Stimulated activated CD8-positive, alpha-beta memory T cell treated with anti-CD3 and anti-CD28 coated beads, Interleukin-7, amount 100 ng/mL, for 4 hours (primary cell): ENCODE measurements at places on chromosomes 5 and 9.

DNA sequence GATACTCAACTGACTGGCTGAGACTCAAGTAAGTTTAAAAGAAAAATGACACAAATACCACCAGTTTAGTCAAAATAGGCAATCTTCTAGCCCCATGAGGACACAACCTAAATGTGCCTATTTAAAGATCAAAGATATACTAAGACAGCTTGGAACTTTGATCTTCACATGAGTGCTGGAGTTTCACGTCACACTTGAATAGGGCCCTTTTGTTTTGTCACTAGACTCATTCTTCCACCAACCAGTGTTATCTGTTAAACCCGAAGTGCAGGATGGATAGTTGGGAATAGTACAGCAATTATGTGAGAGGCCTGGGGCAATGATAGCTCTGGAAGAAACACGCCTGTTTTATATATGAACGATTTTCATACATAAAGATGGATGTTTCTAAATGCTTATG, 792.8 kb upstream of the NUDT12 start:
- no peak for DNase-seq

GRCh38 chr5:30042677-30043076, 1150.8 kb upstream of the CDH6 start:
- no peak for DNase-seq

- no peak for DNase-seq
Observed at GRCh38 chr5:96432216-96433065, 607 bp downstream of the PCSK1 start.

DNA sequence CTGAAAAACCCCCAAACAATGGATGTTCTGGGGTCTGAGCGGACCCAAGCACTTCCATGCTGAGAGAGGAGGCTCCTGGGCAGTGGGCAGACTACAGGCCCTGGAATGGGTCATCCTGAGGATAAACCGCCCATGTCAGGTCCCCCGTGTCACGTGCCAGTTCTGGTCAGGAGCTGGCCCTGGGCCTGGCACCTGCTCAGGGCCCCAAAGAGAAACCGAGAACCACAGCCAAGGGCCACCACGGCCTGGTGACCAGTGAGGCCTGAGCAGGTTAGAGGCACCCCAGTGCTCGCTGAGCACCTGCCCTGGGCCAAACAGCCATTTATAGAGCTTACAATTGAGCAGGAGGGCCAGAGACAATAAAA, 15.8 kb downstream of the LMAN2 start:
- no peak for DNase-seq

DNA sequence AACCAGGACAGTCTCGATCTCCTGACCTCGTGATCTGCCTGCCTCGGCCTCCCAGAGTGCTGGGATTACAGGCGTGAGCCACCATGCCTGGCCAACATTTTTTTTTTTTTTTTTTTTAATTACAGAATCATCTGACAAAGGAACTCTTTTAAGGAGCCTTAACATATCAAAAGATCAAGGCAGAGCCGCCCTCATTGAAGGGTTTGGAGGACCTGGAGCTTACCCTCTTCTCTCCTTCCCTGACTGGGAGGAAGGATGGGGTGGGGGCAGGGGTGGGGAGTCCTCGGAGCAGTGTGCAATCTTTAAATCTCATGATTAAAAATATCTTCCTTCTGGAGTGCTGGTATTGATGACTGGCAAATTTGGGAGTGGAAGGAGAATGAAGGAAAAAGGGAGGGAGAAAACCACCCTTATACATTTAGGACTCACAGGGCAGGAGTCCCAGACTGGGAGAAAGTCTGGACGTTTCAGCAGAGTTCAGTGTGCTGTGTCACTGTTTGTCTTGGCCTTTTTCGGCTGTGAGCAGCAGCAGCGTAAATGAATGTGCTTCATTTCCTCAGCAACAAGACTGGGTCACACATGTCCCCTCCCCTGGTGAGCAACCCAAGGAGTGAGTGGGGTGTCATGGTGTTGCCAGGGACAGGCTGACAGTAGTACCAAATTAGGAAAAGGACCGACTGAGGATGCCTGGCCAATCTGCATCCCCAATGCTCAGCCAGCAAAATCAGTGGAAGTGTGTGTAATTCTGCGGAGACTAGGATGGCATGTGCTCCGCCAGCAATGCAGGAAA, 115.3 kb upstream of the BNC2 start:
- DNase-seq: no peak

- DNase-seq: no peak
Observed at GRCh38 chr9:135256581-135257354, 169.3 kb downstream of the OLFM1 start.

DNA sequence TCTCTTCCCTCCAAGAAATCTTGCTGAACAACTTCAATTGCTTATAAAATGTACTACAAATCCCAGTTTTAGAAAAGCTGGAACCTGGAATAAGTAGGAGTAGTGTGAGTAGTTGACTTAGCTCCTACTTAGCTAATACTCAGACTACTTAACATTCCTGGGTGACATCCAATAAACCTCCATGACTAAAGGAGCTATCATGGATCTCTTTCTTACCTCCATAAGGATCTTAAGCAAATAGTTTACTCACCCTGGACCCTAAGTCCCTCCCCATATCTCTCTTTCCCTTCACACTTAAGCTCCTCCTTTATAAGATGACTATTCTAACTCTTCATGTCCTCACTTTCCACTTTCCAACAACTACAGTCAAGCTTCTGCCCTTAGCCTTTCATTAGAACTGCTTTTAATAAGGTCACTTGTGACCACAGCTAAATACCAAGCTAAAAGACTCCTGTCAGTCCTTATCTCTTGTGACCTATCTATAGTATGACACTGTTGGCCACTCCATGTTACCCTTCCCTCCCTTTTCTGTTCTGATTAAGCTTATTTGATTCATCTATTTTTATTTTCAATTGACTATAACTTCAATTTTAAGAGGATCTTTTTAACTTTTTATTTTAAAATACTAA, 194.9 kb downstream of the RFX3 start:
- no peak for DNase-seq

DNA sequence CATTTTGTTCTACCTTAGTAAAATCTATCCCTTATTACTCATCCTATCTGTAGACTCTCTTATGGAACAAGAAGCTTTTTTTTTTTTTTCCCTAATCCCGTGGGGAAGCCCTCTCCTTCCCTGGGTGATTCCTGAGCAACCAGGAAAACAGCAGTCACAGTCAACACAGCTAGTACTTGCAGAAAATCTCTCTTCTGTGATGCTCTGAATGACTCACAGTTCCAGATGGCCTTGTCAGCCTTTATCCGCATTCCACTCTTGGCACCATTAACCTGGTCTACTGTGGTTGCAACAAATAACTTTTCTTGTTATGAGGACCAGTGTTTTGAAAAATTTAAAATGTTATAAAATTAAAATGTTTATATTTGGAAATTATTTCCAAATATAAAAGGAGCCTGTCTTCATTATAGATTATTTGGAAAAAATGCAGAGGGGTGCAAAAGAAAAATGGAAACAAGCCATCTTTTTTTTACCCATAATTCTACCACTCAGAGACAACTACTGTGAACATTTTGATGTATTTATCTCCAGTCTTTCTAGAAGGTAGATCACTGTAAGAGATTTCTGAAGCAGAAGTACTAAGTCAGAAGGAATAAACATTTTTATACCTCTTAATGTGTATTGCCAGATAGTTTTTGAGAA, 486.7 kb downstream of the RAB3C start:
- DNase-seq: no peak

DNA sequence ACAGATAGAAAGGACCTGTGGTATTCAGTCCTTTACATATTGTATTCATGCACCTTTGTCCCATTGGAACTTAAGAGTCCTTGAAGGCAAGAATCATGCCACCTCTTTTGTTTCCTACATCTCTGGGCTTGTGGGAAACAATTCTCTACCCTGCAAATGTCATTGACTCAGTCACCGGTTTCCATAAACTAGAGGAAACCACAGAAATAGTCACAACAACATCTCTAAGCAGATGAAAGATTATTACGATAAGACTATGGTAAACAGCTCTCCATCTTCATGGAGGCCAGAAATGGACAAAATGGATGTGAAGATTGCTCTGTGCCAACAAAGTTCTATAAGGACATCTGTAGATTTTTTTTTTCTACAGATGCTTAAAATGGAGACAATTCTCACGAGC, 165.5 kb downstream of the PIK3R1 start:
- no peak for DNase-seq

DNA sequence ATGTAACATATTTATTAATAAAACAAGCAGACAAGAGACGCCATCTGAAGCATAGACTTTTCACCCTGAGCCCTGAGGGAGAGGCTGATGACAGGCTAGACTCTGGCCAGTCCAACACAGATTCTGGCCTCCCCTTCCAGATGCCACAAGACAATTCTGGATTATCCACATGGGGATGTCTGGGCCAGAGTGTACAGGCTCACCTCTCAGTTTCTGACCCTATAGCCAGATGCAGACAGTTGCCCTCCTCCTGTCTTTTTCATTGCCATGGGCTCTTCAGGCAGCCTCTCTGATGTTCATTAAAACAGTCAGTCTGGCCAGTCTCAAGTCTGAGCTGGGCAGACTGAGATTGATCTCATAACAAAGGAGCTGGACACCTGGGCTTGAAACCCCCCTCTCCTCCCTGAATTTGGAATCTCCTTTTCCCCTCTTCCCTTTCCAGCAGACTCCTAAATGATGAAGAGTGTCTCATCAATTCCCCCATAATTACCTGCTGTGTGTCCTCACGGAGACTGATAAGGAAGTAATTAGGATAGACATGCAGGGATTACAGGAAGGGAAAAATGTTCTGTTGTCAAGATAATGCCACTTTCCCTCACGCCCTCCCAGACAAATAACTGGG, 89.6 kb downstream of the ASTN2 start:
- no peak for DNase-seq

GRCh38 chr9:129333617-129334104, 155.6 kb upstream of the IER5L start:
- DNase-seq: no peak

DNA sequence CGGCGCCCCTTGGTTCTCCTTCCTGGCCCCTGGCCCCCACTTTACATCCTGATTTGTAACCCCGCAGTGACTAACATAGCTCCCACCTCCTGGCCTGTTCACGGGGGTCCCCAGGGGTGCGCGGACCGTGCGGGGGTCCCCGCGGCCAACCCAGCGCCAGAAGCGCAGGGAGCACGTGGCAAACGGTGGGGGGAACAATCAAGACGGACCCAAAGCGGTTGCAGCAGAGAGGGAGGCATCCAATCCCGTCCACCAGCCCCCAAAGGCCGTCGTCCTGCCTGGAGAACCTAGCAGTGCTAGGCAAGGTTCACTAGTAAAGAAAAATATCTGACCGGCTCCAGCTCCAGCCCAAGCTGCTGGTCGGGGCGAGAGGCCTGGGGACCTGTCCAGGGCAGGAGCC, 201.5 kb downstream of the AUH start:
- no peak for DNase-seq

DNA sequence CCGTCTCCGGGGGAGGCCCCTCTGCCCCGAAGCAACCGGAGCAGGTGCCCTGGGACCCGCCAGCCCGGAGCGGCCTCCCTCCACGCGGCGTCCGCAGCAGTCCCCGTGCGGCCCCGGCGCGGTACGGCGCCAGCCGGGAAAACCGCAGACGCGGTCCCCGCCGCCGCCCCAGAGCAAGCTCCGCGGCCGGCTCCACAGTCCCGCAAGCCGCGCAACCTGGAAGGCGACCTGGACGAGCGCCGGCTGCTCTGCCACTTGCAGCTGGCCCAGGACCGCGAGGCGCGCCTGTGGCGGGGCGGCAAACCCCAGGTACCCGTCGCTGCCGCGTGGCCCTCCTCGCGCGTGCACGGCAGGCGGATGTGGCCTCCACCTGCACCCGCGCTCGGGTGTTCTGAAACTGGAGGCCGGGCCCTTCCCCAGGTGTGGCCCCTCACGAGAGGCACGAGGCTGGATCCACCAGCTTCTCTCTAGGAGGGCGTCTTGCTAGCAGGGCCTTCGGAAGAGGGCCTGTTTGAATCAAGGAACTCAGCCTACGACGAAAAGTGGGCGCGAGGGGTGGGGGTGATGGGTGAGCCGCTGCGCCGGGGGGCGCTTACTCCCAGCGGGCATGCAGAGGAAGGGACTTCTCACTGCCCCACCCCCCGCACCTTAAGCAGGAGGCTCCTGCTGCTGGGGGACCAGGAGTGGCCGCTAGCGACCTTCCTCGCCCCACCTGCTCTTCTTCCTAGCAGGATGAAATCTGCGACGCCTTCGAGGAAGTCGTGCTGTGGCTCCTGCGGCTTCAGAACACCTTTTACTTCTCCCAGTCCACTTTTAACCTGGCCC, 602 bp downstream of the CCNI2 start:
- no peak for DNase-seq

GRCh38 chr5:178790371-178790770, 59.9 kb upstream of the ZNF354A start:
- no peak for DNase-seq

GRCh38 chr5:54794135-54794975, 191.0 kb downstream of the ESM1 start:
- DNase-seq: no peak

DNA sequence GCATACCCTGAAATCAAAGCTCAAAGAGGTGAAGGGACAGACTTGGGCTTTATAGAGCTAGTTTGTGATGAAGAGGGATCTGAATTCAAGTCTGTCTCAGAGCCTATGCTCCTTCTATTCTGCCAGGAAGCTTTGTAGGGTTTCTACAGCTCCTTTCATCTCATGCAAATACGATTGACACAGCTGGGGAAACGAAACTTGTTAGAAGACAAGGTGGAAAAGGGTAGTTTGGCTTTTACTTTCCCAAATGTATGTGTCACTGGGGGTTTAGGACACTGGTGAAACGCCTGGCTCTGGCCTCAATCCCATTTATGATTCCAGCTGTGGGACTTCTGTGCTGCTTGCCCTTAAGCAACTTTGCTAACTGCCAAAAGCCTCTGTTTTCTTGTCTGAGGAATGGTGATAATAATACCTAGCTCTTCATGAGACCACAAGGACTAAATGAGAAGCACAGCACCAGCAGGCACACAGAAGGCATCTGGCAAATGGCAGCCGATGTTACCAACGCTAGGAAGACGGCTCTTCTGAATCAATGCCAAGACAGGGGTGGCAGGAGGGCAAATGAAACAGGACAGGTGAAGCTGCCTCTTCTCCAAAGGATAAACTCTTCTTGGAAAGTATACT, 70.3 kb upstream of the EQTN start:
- no peak for DNase-seq

- DNase-seq: no peak
Observed at GRCh38 chr9:81191222-81191621, 498.1 kb downstream of the TLE1 start.
